Karpas-422 (cell line): ENCODE measurements at places on chromosomes 16 and 17.

GRCh38 chr17:78396441-78397337, 18.2 kb downstream of the PGS1 start:
- DNase-seq: no peak

DNA sequence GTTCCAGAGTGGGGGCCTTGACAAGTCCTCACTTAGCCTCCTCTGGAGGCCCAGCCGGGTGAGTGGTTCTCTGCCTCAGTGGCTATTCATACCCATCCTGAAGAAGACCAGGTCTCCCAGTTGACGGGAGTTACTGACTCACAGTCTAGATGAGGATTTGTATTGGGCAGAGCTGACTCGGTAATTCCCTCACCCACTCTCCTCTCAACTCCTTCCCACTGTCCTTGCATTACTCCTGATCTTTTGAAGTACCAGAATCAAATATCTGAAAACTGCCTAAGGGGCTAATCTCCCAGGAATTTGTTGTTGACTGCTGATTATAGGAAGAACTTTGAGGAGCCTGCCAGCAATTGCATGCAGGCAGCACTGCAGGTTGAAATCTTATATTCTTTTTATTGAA, 14.2 kb downstream of the SAP30BP start:
- DNase-seq: no peak

DNA sequence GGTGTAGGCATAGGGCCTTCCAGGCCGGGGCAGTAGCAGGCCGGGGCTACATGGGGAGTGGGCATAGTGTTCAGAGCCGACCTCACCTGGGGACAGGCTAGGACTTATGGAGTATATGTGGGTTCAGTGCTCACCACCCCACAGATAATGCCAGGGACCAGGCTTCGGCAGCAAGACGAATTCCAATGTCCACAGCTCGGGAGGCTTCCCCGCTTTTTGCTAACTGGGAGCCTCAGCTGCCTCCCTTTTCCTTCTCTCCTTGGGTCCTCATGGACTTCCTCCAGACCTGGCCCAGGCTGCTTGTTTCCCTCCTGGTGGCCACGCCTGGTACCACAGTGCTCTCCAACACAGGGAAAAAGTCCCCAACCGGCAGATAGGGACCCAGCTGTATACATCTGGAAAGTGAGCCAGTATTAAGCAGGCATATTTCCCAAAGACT, 20.1 kb upstream of the SLC46A1 start:
- peak; percentile 44 for DNase-seq

DNA sequence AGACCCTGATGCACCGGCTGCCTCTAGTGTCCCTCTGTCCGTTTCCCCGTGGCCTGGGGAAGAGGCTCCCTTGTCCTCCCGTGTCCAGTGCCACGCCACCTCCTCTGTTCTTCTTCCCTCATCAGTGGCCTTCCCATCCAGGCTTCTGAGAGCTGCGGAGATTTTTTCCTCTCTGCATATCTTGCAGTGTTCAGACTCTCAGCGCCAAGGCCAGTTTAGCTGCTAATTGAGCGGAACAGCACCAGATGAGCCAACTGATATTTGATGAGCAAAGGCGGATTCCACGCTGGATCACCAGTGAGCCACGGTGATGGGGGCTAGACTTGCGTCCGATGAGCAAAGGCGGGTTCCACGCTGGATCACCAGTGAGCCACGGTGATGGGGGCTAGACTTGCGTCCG, 257.6 kb downstream of the FOXL1 start:
- DNase-seq: no peak

DNA sequence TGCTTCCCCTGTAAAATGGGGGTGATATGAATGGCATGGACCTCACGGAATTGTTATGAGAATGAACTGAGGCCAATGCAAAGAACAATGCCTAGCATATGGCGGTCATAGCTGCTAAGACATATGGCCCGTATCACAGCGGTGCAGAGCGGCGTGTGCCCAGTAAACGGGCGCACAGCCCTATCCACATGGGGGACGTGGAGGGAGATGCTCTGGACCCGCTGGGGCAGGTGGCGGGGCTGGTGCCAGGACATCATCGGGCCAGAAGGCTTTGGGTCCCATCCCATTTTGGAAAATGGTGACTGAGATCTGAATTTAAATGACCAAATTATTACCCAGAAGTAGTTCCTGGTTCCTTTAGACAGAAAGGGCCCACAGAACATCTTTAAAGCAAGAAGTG, 18.5 kb upstream of the CPSF4L start:
- DNase-seq: no peak

DNA sequence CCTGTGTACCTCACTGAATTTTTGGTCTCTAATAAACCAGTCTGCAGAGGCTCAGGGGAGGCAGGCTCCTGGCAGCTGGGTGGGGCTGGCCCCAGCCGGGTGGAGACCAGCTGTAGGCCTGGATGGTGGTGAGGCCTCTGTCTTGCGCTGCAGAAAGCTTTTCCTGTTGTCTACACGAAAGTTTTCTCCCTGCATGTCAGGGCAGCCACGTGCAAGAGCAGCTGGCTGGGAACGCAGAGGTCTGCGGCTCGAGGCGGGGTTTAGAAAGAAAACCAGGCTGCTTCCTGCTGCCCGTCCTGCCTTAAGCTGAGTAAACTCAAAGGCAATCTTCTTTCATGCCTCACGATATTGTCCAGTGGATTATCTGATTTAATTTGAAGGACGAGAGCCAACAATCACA, 2.4 kb downstream of the SERPINF1 start:
- no peak for DNase-seq

DNA sequence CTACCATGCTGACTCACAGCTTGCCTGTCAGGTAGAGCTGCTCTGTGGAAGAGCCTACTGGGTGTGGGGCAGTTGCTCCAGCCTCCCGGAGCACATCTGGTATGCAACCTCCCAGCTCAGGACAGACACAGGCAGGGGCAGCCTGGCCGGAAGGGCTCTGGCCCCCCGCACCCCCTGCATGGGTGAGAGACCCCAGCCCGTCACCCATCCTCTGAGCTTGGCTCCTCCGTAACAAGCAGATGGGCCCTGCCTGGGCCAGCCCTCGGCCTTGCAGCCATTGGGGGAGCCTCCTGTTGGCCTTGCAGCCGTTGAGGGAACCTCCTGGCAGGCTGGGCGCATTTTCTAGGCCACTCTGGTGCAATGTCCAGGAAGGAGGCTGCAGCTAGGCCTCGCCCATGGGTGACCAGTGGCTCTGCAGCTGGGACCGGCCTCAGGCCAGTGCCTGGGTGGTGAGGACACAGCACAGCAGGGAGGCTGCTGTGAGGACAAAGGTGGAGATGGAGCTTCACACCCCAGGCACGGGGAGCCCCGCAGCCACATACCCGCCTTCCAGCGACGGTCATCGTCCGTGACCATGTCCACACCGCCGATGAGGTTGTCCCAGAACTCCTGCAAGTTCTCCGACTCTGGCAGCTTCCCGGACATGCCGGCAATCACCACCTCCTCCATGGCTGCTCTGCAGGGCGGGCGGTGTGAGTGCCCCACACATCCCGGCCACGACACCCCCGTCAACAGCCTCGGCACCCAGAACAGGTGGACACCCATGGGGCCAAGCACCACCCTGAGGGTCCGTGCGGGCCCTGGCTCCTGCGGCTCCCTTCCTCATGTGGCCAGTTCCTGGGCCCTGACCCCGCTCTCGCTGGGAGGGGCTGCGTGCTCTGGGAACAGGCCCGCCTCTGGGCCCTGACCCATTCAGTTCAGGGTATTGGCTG, 2.0 kb downstream of the FASN start:
- DNase-seq: no peak

GRCh38 chr16:27795992-27796614, 246.2 kb downstream of the KATNIP start:
- DNase-seq: peak; percentile 66
